ENCODE measurements at places on chromosomes 3 and 15.

GRCh38 chr15:66388576-66388975 is 1.9 kb downstream of the MAP2K1 start:
- no peak for DNase-seq

- peak; percentile 59 for DNase-seq
Observed at GRCh38 chr15:32861761-32862160, 144.0 kb downstream of the GREM1 start.

DNA sequence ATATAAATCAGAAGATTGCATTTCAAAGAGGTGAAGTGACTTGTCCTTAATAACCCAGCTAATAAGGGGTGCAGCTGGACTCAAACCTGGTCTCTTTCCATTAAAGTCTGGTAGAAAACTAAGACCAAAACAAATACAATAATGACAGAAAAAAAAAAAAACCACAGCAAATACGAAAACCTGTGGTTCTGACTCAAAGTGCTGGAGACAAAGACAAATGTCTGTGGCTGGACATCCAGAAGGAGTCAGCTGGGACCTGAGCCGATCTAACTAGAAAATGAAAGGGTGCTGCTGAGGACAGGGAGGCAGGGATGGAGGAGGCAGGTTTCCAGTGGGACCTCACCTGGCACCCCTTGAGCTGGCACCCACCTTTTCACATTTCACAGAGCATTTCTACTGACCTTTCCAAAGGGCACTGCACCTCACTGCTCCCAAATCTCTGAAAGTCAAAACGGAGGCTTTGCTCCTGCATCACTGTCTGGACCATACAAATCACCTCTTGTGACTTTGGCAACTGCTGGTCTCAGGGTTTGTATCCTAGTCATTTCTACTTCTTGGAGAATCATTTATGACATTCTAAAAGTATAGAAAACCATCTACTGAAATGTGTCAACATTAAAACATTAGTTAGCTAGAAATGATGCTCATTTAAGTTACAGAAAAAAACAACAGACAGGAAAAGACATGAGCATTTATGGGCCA is 61.7 kb downstream of the CCNL1 start:
- DNase-seq: no peak

DNA sequence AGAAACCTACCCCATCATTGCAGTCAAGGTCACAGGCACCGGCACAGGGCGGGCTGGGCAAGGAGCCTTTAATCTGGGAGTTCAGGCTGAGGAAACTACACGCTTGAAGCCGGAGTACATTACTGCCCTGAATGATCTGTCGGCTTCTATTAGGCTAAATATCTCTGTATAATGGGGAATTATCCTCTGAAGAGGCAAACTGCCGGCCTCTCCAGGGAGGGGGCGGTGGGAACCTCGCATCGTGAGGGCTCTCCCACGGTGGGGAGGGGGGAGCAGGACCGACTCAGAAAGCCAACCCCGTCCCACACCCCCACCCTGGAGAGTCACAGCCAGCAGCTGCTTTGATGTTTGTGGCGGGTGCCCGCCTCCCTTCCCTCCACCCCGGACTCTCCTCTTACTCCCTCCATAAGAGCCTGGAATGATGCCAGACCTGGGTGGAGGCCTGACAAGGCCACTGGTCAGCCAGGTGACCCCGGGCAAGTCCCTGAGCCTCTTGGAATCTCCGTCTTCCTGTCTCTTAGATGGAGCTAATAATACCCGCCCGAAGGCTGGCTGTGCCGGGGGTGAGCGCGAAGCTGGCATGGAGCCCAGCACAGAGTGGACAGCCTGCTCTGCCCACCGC is 63.4 kb upstream of the LINGO1 start:
- DNase-seq: no peak

GRCh38 chr3:38039899-38040261 is 872 bp downstream of the DLEC1 start:
- DNase-seq: peak; percentile 83

DNA sequence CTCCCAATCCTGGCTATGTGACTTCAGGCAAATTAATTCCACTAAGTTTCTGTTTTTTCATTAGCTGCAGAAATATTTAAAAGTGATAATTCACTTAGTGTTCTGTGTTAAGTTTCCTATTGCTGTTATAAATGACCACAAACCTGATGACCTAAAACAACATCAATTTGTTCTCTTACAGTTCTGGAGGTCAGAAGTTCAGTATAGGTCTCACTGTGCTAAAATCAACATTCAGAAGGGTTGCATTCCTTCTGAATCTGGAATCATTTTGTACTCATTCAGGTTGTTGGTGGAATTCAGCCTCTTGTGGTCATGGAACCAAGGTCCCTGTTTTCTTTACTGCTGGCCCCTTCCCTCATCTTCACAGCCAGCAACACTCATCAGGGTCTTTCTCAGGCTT is 254.1 kb downstream of the CNTN3 start:
- DNase-seq: no peak

DNA sequence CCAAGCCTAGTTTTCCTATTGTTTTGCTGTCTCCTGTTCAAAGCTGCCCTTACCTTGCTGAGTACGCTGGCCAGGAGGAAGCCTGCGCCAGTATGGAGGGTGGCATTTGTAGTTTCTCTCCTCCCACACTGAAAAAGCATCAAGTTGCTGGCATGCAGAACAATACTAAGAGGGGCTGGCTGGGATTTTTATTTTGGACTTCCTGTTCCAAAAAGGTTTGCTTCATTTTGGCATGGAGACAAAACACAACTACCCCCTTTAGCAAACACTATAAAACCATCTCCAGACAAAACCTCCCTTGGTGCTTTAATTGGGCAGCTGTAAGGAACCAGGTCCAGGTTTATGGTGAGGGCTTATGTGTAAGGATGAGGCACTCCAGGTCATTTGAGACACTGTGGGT is 457.6 kb downstream of the PDCD6IP start:
- DNase-seq: no peak

- no peak for DNase-seq
Observed at GRCh38 chr3:194315965-194316361, 35.2 kb downstream of the CPN2 start.

- peak; percentile 73 for DNase-seq
Observed at GRCh38 chr15:69414701-69415167, 585 bp downstream of the KIF23 start.

GRCh38 chr15:78660584-78660983 is 19.6 kb upstream of the CHRNB4 start:
- no peak for DNase-seq

DNA sequence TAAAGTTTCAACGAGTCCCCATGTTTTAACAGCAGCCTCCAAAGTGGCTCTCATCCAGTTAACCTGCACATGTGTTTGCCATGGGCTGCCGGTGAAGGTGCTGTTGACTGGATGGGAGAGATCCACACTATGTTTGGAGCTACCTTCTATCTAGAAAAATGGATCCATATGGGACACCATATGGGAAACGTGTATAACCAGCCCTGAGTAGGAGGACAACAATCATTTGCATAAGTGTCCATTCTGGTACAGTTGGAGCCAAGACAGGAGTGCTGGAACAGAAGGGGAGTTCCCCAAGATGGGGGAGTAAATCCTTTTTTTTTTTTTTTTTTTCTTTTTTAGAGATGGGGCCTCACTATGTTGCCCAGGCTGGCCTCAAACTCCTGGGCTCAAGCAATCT is 36.6 kb downstream of the MKRN2 start:
- no peak for DNase-seq

- DNase-seq: no peak
Observed at GRCh38 chr3:154819491-154819890, 260.6 kb upstream of the MME start.

- no peak for DNase-seq
Observed at GRCh38 chr3:78580681-78581080, 1187.1 kb downstream of the ROBO1 start.

DNA sequence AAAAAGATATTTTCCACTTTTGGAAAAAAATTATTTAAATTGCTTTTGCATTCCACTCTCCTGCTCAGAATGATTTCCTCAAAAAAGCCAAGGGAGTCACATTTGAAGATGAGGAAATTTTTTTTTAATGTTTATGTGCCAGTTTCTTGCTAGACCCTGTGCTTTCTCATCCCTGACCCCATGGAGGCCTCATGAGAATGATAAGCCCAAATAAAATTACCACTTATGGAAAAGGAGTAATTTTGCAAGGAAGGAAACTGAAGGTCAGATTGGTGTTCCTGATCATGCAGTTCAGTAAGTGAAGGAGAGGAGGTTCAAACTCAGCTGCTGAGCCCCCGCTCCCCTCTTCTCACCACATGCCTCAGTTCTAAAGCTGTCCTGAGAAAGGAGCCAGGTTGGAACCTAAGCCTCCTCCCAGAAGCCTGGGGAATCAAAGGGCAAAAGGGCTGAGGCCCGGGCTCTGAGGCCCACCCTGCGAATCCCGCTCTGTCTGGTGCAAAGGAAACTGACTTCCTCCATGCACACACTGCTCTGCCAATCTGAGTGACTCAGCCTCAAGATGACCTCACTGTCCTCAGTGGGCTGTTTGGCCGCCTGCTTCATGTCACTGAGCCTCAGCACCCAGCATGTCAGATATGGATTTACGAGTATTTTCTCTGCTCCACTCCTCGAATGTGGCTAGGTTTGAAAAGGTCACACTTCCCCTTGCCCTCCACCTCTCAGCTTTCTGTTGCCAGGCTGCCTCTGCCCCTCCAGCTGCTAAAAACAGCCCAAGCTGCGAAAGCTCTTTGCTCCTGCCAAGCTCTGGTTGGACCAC is 56.9 kb upstream of the FLNB start:
- DNase-seq: peak; percentile 94

GRCh38 chr3:114308830-114309229 is 15.0 kb downstream of the TIGIT start:
- no peak for DNase-seq

DNA sequence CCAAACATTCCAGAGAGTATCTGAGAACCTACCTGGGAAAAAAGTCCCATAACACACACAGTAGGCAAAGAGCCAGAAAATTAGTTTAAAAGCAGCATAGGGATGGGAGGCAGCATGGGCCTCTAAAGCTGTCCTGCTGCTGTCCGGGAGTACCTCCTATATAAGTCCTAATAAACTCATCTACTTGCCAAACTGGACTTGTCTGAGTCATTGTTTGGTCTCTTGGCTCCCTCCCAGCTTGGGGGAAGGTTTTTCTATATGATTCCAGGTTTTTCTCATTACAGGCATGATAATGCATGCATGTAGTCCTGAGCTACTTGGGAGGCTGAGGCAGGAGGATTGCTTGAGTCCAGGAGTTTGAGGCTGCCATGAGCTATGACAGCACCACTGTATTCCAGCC is 17.5 kb upstream of the HACD2 start:
- no peak for DNase-seq

GRCh38 chr3:105362021-105362665 is 4.6 kb upstream of the ALCAM start:
- no peak for DNase-seq

- DNase-seq: no peak
Observed at GRCh38 chr3:132756108-132756650, 34.0 kb upstream of the NPHP3 start.

GRCh38 chr3:66196633-66197032 is 24.2 kb upstream of the SLC25A26 start:
- DNase-seq: no peak

DNA sequence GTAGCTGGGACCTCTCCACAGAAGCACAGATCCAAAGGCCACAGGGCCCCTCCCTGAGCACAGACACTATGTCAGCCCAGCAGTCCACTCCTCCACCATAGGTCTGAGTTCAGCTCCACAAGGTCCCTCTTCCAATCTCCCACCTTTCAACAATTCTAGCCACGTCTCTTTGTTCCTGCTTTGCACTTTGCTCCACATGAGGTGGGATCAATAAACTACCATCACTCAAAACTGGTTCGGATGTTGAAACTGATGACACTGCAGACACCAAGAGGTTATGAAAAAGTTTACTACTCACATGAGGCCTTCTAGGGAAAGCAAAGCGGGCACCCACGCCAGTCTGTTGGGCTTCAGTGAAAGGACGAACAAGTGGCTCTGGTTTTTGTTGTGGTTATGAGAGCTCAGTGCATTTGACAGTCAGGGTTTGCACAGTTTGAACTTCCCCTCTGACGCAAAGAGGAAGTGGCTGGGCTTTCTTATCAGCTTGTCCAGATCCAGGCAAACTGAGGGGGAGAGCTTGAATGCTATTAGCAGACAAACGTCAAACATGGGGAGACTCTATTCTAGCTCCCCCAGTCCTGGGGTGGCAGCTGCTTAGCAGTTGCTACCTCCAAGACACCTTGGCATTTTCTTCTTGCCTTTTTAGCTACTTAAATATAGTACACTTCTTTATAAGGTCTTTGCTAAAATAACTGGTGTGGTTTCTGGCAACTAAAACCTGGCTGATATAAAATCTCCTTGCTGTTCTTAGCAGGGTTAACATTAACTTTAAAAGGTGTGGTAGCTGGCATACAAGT is 37.8 kb downstream of the ZNF445 start:
- peak; percentile 100 for DNase-seq

GRCh38 chr3:50650018-50650417 is 24.7 kb upstream of the DOCK3 start:
- DNase-seq: no peak

GRCh38 chr3:181929501-181929900 is 217.8 kb downstream of the SOX2 start:
- no peak for DNase-seq

GRCh38 chr3:137468446-137468845 is 295.7 kb upstream of the SOX14 start:
- no peak for DNase-seq

GRCh38 chr3:150538324-150539208 is 7.7 kb downstream of the SERP1 start:
- DNase-seq: no peak

GRCh38 chr15:68017201-68017600 is 36.9 kb upstream of the PIAS1 start:
- DNase-seq: no peak

GRCh38 chr15:97504031-97504792 is 456.3 kb upstream of the ARRDC4 start:
- peak; percentile 91 for DNase-seq

GRCh38 chr15:81295486-81296121 is 28.3 kb downstream of the STARD5 start:
- peak; percentile 32 for DNase-seq

- DNase-seq: peak; percentile 49
Observed at GRCh38 chr3:13494463-13495350, 14.6 kb downstream of the HDAC11 start.
